Bronchial epithelial cell (primary cell): ENCODE measurements at places on chromosomes 3 and 15.
A peak's percentile ranks its signal among the peaks of the same experiment; 100 is the strongest.

- DNase-seq: peak; percentile 41
Observed at GRCh38 chr15:59255680-59256336, 49.2 kb downstream of the LDHAL6B start.

DNA sequence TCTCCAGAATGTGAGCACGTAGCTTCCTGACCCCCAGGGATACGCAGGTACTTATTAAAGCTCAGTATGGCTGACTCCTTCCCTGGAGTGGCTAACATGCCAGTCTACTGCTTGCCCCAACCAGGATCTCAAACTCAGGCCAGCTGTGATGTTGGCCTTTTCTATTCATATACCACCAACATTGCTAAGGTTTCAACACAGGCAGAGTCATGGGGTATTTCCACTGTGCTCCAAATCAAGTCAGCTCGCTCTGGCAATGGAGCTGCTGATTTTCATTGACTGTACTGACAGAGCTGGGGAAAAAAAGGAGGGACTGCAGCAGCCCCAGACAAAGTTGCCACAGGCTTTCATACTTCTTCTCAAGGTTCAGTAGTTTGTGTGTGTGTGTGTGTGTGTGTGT is 87.0 kb downstream of the CFAP20DC start:
- peak; percentile 6 for DNase-seq

GRCh38 chr15:33374226-33374914 is 63.6 kb downstream of the RYR3 start:
- no peak for DNase-seq

- no peak for DNase-seq
Observed at GRCh38 chr15:96046620-96047240, 283.8 kb upstream of the NR2F2 start.

DNA sequence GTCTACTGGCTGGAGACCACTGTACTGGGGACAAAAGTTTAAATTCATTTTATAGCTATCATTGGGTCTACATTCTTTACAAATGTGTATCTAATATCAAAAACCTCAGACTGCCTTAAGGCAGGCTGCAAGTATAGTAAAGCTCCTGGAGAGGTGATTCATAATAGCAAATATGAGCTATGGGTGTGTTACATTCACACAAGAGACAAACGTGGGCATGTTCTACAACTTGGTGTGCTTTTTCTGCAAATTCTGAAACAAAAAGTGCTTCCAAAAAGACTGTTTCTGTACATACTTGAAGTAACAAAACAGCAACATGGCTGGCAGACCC is 1101.4 kb downstream of the ROBO1 start:
- DNase-seq: peak; percentile 89

- no peak for DNase-seq
Observed at GRCh38 chr3:113565555-113565954, 33.2 kb downstream of the SIDT1 start.

GRCh38 chr3:127997016-127997415 is 55.2 kb upstream of the SEC61A1 start:
- DNase-seq: no peak

DNA sequence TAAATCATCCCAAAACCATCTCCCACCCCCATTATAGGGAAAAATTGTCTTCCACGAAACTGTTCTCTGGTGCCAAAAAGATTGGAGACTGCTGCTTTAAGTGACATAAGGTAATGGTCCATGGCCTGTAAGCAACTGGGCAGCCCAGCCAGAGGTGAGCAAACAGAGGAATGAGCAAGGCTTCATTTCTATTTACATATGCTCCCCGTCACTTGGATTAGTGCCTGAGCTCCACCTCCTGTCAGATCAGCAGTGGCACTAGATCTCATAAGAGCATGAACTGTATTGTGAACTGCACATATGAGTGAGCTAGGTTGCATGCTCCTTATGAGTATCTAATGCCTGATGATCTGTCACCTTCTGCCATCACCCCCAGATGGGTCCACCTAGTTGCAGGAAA is 1159.8 kb upstream of the ALCAM start:
- DNase-seq: peak; percentile 57

DNA sequence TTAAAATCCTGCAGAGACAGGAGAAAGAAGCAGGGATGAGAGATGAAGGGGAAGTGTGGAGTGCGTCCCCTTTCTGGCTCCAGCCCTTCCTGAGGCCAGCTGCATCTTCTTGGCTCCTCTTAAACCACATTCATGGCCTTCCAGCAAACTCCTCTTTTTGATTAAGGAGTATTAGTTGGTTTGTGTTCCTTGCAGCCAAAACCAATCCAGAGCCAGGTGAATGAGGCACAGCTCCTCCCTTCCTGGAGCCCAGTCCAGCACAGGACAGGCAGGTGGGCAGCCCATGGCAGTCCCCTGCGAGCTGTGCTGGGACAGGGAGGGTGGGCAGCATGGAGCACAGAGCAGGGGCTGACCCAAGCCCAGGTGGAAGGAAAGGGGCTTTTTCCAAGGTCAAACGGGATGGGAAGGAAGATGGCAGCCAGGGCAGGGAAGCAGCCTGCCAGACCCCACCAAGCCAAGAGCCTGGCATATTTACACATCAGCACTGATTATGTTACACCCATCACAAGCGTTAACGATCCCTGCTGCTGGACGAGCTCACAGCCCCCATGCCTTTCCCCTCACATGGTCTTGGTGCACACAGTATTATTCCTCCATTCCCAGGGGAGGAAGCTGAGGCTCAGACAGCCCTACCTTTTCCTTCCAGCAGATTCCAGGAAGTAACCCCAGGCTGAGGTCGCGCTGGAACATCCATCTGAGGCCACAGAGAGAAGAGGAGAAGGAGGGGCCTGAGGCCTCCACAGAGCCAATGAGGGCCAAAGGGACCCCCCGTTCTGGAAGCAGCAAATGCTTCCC is 175.6 kb downstream of the SMAD6 start:
- no peak for DNase-seq

DNA sequence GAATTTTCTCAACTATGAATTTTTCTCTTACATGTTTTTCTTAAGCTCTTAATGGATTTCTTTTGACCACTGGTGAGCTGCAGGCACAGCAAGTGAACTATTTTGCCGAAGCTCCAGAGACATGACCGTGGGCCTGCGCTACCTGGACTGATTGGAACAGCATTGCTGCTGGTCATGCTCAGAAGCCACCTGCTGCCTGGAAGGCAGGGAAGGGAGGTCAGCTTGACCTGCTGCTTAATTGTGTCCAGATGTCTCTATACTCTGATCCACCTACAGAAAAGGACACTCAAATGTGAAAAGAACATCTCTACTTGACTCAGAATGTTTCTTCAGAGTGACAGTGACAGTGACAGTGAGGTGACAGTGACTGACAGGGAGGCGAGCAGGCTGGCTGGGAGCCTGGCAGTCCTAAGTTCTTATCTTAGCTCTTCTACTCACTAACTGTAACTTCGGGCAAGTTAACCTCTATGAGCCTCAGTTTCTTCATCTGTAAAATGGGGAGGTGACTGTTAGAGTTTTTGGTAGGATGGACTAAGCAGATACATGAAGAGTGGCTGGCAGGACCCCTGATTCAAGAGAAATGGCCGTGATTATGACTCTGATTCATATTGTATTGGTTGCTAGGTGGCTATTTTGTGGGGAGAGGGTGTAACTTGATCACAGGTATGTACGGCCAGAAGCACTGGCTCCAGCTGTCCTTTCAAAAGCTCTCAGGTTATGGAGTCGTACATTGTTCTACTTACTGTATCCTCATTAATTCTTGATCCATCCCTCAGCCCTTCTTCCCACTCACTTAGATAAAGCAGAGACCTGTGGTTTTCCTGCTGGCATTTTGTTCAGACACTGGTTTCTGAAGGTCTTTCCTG is 54.8 kb upstream of the DLG1 start:
- no peak for DNase-seq

- no peak for DNase-seq
Observed at GRCh38 chr3:88188436-88188835, 38.7 kb downstream of the C3orf38 start.

DNA sequence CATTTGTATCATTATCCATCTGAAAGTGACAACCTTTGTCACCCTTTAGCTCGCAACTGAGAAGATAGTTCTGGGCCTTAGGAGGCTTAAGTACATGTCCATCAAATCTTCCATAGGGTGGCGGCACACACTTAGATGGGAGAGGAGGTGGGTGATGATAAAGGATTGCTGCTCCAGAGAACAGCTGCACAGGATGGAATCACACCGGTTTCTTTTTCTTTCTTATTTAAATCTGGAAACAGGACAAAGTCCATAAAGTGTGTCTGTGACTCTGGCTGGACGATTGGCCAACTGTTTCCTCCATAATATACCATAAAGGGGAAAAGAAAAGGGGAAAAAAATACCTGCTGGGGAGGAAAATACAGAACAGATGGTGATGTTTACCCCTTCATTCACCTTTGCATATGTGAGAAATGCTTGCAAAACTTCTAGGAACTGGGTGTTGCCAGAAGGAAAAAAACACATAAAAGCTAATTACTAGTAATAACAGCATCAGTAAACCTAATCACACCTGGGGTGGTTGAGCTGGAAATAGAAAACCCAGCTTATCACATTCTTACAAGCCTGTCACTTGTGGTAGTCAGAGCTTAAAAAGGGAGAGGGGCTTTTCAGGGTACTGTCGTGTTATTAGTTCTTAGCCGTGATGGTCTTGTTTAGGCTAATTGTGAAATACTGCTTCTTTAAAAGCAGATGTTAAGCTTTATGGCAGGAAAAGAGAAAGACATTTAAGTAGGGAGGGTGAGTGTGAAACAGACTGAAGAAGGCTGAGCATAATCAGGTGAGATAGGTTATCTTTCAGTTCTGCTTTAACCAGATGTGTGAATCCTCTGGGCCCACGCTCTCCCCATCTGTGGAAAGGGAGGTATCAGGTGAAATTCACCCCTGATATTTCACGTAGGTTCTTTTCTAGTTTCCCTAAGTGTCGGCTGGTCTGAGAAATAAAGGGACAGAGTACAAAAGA is 16.7 kb downstream of the C2CD4A start:
- no peak for DNase-seq

- DNase-seq: peak; percentile 50
Observed at GRCh38 chr15:71748293-71748718, 62.0 kb upstream of the NR2E3 start.

GRCh38 chr3:118793176-118793575 is 241.5 kb downstream of the IGSF11 start:
- no peak for DNase-seq

- no peak for DNase-seq
Observed at GRCh38 chr3:15810702-15811101, 12.9 kb upstream of the ANKRD28 start.

- DNase-seq: peak; percentile 71
Observed at GRCh38 chr3:70360979-70361760, 48.7 kb upstream of the MDFIC2 start.

DNA sequence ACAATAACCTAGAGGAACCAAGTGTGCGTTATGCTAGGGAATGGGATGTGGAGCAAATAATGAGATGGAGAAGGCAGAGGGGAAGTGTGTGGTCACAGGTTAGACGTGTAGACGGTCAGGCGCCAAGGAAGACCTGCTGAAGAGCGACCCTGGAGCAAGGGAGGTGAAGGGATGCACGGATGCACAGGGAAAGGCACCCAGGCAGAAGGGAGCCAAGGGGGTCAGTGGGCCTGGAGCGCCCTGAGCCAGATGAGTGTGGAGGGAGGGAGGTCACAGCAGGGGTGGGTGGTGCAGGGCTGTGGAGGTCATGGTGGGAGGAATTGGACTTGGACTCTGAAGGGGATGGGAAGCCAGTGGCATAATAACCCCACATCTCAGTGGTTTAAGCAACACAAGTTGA is 70.2 kb downstream of the SLC6A1 start:
- no peak for DNase-seq

DNA sequence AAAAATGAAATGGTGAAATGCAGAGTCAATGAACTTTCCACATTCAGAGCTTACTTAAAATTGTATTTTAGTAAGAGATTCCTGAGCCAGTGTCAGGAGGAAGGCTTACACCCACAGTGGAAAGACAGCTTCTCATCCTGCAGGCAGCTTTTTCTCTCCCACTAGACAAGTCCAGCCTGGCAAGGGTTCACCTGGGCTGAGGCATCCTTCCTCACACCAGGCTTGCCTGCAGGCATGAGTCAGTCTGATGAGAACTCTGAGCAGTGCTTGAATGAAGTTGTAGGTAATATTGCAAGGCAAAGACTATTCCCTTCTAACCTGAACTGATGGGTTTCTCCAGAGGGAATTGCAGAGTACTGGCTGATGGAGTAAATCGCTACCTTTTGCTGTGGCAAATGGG is 3.1 kb downstream of the CCR4 start:
- peak; percentile 83 for DNase-seq

DNA sequence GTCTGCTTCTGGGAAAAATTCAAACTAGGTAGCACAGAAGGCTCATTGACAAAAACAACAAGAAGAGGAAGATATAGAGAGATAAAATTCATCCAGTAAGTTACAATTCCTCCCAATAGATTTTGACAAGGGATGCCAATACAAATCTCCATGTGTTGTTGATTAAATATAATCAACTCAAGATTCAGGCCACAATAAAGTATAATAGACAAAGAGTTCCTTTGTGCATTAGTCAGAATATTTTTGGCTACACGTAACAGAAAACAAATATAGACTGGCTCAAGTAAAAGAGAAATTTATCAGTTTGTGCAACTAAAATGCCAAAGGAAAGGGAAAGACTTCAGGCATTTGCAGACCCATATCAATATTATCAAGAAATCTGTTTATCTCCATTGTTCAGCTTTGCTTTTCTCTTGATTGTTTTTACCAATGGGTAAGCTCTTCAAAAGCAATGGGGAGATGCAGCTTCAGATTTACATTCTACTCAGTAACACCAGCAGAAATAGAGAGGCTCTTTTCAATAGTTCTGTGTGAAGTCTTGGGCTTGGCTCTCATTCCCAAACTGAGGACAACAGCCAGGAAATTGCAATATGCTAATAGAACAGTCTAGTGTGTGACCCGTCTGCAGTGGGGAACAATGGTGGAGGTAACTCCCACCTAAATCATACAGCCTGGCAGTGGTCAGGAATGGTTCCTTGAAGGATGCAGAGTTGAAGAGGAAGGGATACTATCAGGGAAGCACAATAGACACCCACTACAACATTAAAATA is 77.6 kb upstream of the PROK2 start:
- no peak for DNase-seq

- peak; percentile 37 for DNase-seq
Observed at GRCh38 chr15:55183679-55184078, 13.1 kb downstream of the RSL24D1 start.

- no peak for DNase-seq
Observed at GRCh38 chr3:169477790-169478189, 185.7 kb downstream of the MECOM start.

- DNase-seq: peak; percentile 58
Observed at GRCh38 chr15:100918690-100919480, at the start of gene LRRK1. TSS of gene LRRK1 (plus strand) at chr15:100919357. CDS start at chr15:100924633, 5,276 bp downstream.

DNA sequence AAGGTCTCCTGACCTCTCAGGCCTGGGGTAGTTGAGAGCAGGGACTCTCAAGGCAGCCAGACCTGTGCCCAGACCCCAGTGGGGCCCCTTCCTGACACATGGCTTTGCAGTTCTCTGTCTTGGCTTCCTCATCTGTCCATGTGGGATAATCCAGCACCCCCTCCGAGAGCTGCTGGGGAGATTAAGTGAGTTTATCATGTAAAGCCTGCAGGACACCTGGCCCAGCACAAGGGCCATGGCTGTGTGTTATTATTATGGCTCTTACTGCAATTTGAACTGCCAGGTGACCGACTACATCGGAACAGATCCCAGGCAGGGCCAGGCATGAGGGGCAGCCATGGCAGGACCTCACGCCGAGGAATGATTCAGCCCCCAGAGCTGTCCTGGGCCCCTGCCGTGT is 12.6 kb downstream of the DUSP7 start:
- DNase-seq: no peak

- DNase-seq: peak; percentile 47
Observed at GRCh38 chr3:87298111-87298718, 21.8 kb upstream of the POU1F1 start.
